ENCODE measurements at places on chromosomes 5 and 9. TPM values are rescaled to one million over a fixed set of nuclear protein-coding genes. Genes with fewer than 3 reads are reported as not detected.

GRCh38 chr5:136655468-136655867, 290.1 kb upstream of the TRPC7 start:
- no peak for DNase-seq

DNA sequence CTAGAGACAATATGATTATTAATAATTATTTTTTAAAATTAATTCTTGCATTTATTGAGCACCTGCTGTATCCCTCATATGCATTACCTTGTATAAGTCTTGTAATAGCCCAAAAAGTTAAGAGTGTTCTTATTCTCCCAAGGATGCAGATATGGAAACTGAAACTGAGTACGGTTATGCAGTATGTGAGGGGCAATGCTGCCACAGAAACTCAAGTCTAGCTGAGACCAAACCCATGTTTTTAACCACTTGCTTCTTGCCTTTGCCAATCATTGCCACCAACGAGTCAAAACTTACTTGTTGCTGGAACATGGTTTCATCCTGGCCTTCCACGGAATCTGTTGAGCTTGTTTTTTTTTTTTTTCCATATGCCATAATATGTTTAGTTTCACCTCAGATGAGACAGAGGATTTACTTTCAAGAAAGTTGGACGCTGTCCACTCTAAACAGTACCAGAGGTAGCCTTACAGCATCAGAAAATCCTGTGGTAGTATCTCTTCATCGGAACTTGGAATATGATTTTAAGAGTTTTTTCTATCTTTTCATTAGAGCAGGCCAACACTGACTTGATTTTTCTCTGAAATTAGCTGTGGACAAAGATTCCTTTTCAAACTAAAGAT, 27.9 kb downstream of the DOCK8 start:
- no peak for DNase-seq

DNA sequence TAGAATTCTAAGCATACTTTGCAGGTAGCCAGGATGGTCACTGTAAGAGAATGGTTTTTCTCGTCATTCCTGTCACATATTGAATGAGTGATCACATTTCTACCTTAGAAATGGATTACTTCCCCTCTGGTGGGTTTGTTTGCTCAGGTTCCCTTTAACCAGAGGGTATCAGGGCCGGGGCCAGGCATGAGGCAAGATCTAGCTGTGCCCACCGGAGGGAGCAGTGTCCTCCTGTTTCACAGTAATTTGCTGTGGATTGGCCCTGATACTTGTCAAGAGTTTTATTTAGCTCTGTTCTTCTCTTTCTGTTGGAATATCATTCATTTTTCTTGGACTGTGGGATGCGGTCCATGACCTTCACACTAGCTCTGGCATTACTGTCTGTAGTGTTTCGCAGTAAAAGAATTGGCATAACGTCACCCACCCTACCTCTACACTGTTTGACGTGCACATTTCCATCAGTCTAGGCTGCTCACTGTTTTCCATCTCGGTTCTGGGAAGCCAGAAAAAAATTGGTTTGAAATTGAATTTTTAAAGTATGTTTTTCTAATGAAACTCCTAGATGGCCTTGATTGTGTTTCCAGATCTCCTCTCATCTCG, 42.4 kb upstream of the ZBED3 start:
- no peak for DNase-seq

DNA sequence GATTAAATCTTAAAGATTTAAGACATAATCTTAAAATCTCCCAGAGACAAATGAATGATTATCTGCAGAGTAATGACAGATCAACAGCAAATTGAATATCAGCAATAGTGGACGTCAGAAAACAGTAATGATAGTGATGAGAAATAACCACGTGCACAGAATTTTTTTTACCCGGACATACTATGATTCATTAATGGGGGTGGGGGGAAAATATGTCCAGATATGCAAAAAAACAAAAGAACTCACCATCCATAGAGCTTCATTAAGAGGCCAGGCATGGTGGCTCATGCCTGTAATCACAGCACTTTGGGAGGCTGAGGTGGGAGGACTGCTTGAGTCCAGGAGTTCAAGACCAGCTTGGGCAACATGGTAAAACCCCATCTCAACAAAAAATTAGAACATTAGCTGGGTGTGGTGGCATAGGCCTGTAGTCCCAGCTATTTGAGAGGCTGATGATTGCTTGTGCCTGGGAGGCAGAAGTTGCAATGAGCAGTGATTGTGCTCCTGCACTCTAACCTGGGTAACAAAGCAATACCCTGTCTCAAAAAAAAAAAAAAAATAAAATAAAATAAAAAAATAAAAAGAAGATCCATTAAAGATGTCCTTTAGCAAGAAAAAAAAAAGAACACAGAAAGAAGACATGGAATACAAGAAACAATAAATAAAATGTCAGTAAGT, 30.9 kb upstream of the SHOC1 start:
- no peak for DNase-seq

The RAD1 gene
- 20.9 TPM for total RNA-seq

The PTPA gene
- total RNA-seq, result 86.2 TPM

Data from ovary (tissue), 10 donors.